Fibroblast of skin of left quadriceps (primary cell): ENCODE measurements at places on chromosomes 5 and 9.

- DNase-seq = no peak
Measured at GRCh38 chr5:32780508-32780919, 69.4 kb downstream of the NPR3 start.

DNA sequence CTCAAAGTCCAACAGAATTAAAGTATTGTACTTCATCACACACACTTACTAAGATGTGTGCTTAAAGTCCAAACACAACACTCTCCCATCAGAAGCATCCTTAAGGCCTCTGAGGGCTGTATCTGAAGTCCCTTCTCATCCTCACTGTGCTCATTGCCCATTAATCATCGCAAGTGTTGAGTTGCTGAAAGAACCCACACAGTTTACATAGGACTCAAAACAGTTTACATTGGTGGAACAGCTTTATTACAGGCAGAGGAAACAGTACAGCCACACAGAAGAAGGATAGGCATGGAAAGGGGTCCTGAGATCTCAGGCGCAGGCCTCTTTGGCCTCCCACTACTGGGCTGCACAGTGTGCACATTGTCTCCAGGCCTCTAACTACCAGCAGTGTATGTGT, 113.4 kb downstream of the CMYA5 start:
- DNase-seq = no peak

DNA sequence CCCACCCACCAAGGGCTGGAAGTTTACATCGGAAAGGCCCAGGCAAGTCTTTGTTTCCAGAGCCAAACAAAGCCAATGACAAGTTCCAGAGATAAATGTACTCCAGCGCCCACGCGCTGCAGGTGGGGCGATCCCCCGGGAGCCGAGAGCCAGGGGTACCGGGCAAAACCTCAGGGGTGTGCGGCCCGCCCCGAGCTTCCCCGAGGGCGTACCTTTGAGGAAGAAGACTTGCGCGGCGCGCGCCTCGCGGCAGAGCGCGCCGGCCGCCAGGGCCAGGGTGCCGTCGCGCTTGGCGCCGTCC, 671 bp downstream of the DUSP1 start:
- DNase-seq = no peak

DNA sequence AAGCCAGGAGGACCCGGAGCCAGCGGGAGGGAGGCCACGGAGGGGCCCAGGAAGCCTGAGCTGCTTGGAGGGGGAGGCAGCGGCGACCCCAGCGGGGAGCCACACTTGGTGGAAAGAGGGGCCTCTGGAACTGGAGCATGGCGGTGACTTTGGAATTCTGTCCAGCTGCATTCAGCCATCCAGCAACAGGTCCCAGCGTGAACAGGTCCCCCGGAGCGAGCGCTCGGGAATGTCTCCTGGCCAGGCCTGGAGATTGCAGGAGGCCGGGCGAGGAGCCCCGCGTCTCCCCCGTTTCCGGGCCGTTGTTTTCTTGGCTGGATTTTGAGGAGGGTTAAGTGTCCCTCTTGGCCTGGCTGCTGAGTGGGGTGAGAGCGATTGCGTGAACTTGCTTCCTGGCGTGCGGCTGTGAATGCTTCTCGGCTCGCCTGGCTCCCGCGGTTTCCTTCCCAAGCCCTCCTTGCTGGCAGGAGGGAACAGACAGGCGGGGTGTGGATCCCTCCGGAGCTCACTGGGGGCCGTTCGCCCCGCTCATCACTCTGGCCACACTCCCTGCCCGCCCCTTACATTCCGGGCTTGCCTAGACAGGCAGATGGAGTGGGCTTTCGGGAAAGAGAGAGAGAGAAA, 125.3 kb upstream of the IRX4 start:
- DNase-seq = no peak

DNA sequence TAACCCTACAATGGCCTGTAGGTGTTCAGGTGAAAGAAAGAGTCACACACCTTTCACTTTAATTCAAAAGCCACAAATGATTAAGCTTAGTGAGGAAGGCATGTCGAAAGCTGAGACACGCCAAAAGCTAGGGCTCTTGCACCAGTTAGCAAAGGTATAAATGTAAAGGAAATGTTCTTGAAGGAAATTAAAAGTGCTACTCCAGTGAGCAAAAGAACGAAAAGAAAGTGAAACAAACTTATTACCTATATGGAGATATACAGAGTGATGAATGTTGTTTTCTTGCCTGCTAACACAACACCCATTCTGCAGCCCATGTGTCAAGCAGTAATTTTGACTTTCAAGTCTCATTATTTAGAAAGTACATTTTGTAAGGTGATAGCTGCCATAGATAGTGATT, 254.2 kb upstream of the SLC24A2 start:
- no peak for DNase-seq

DNA sequence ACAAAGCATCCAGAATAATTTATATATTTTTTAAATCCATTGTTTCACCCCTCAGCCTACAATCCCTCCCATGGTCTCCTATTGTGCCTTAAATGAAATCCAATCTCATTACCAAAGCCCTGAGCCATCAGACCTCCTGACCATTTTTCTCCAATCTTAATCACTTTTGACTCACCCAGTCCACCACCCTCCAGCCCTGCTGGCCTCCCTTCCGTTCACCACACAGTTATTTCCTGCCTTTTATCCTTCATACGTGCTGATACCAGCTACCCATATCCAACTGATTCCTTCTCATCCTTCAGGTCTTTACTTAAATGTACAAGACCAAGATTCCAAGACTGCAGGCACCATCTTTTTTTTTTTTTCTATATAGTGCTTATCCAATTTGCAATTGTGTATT, 1026.7 kb upstream of the DMAC1 start:
- no peak for DNase-seq

DNA sequence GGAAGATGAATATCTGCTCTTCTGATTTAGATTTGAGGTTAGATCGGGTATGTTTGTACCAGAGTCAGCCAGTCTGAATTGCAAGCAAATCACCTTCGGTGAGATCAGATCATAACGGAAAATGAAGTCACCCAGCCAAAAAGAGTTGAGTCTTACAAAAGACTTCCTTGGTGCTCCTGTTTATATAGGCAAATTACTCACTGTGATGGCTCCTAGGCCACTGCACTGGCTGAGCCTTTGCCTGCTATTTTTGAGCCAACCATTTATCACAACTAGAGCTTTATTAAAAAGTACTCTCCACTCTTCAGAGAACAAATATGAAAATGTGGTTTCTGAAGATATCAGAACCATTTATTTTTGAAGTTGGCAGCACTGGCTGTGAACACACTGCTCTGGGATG, 277.7 kb upstream of the PCSK5 start:
- no peak for DNase-seq

GRCh38 chr9:21075484-21075883, 2.3 kb downstream of the IFNB1 start:
- DNase-seq = no peak

- no peak for DNase-seq
Measured at GRCh38 chr9:13100914-13101572, 178.4 kb downstream of the MPDZ start.

DNA sequence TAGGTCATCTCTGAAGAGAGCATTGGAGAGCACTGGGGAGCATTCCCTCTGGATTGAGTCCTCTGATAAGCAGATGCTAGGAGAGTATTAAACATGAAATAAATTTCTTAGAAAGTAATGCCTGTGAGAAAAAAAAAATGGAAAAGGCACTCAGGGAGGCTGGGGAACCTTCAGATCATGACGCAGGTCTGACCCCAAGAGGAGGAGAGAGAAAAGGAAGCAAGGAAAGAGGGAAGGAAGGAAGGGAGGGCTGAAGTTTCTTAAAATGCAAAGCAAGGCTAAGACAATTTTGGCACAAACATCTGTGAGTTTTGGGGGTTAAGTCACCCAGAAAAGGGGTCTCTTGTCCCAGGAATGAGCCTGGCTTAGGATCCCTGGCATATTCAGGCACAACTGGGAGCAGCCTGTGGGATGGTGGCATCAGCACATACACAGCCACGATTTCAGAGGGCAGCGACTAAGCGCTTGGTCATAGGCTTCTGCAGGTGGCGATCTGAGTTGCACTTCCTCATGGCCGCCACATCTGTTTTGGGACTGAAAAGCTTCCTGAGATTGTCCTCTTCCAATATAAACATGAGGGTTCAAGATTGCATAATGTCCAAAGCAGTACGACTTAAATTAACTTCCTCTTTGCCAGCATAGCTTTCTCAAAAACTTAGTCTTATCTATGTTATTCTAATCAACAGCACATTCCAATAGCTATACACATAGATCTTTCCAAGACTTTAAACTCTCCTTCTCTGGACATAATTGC, 692.7 kb downstream of the DNAH5 start:
- no peak for DNase-seq

GRCh38 chr5:126849101-126849678, 72.3 kb downstream of the LMNB1 start:
- DNase-seq = no peak

- DNase-seq = no peak
Measured at GRCh38 chr9:7075154-7075553, 317.4 kb downstream of the KDM4C start.

- DNase-seq = no peak
Measured at GRCh38 chr5:170510559-170510958, 6.7 kb downstream of the KCNIP1 start.

DNA sequence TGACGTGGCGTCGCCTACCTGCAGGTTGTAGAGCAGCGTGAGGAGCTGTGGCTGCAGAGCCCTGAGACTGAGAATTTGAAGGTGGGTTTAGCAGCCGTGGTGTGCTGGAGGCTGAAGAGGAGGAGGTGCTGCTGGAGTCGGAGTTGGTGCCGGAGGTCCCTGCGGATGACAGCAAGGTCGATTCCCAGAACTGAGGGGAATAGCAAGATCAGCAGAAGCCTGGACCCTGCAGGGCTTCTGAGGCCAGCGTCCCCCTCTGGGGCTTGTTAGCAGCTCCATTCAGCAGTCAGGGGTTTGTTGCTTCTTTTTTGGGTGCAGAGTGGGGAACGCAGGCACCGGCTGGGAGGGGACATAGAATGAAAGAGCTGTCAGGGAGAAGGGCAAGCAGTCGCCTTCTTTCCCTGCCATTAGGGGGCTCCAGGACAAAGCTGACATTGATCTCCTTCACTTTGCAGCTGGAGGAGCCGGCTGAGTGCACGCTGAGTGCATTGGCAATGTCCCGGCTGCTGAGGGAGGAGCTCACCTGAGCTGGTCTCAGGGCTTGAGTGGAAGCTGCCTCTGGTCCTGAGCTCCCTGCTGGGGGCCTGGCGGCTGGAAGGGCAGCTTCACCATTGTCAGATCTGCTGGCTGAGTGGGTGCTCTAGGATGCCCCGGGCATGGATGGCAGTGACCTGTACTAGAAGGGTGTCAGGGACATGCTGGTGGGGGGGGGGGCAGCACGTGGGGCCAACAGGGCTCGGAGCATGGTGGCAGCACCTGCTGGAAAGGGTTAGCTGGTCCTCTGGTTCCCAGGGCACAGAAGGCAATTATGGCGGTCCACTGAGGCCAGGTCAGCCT, 20.8 kb downstream of the OBP2B start:
- DNase-seq = no peak

DNA sequence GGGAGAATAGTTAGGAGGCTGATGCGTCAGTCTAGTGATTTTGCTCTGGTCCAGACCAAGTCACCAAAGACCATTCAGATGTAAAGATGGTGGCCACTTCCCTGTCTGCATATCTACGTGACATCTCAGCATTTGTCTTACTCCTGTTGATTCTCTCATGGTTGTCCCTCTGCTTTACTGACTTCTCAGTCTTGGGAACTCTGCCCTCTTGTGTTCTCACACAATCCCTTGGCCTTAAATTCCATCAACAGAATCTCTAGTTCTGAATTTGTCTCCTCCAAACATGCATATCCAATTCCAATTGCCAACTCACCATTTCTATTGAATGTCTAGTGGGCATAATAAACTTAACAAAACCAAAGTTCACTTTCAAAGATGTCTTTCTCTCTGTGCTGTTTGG, 147.8 kb downstream of the SLC24A2 start:
- DNase-seq = no peak

- no peak for DNase-seq
Measured at GRCh38 chr9:27157736-27158135, 48.7 kb downstream of the TEK start.

- peak; percentile 65 for DNase-seq
Measured at GRCh38 chr9:94675008-94675881, 35.9 kb upstream of the FBP1 start.

DNA sequence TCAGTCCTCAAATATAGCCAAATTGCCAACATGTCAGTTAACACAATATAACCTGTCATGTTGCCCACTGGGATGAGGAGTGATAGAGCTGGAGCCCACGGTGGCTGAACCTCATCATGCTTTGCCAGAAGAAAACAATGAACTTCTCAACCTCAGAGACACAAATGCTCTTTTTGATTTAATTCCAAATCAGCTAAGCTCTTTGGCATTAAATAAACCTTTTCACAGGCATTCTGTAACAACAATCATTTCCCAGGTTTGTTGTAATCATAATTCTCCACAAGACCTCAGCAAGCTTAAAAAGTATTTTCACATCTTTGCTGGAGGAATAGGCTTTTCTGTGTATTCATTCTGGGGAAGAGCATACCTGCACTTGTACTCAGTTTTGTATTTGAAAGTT, 830.9 kb downstream of the MAT2B start:
- DNase-seq = no peak

DNA sequence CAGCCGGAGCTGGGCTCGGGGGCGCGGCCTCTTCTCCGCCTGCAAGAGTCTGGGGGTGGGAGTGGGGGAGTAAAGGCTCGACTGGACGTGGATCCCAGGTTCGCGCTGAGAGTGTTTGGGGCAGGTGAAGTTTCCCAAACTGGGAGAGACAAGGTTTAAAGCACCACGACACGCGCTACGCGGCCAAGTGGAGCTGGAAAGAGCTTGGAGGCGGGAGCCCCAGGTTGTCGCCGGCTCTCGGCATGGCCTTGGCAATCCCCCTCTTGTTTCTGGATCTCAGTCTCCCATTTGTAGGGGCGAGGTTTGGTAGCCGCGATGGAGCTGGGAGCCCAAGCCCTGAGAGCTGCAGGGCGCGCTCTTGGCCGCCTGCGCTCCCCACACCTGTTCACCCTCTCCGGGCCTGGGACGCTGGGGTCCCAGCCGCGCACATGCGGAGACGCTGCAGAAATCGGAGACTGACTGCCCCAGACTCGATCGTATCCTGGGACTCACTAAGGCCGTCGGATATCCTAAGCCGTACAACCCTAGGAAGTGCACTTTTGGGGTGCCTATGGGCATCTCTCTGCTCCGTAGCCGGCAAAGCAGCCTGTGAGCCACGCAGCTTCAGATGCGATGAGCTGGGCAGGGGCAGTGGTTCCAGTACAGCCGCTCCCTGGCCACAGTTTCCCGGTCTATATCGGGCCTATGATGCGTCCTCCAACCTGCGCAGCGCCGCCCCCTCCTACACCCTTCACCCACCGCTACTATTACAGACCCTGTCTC, 937 bp downstream of the TMOD1 start:
- DNase-seq = no peak

DNA sequence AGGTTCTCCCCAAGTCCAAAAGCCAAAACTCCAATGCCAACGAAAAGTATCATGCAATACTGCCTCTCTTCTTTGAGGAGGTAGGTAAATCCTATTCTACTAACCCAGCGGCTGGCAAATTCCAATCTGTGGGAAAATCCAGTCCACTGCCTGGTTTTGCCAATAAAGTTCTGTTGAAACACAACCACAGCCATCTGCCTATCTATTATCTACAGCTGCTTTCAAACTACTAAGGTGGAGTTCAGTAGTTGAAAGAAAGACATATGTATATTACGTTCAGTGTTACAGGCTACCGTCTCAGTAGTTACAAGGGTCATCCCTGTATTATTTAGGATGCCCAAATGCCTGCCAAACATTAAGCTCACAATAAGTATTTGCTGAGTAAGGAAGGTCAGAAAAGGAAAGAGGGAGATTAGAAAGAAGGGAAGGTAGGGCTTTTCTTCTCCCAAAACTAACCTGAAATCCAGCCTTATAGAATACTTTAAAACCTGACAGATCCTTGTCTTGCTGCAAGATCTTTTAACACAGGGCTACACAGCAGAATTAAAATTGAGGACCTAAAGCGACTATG, 16.2 kb downstream of the ARL15 start:
- DNase-seq = no peak
